ENCODE measurements at places on chromosomes 7 and 10. TPM values are rescaled to one million over a fixed set of nuclear protein-coding genes. Genes with fewer than 3 reads are reported as not detected.

ENO4 gene
- total RNA-seq: not detected

ASAH2 gene
- total RNA-seq: 5.2 TPM

HK1 gene
- total RNA-seq: 123 TPM

DNA sequence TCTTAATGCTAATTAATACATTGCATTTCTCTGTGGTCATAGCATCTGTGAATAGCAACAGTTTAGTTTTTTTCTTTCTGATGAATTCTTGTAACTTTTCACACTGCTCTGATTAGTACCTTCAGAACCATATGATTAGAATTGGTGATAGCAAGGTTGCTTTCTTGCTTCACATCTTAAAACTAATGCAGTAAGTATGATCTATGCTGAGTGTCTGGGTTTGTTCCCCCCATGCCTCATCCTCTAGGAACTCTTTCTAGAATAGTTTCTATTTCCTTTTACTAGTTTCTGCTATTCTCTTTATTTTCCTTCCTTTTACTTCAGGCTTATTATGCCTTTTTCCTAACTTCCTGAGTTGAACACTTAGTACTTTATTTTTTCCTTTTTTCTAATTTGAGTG is 32.4 kb downstream of the TES start:
- DNase-seq: no peak

GRCh38 chr10:77799352-77799751 is 127.2 kb downstream of the DLG5 start:
- no peak for DNase-seq

GRCh38 chr10:13046851-13047528 is 45.5 kb upstream of the CCDC3 start:
- no peak for DNase-seq

ZNF485 gene
- 6.6 TPM for total RNA-seq

GRCh38 chr7:3923307-3923918 is 622.4 kb downstream of the SDK1 start:
- DNase-seq: no peak

GRCh38 chr10:77641788-77642397 is 4.3 kb upstream of the KCNMA1 start:
- DNase-seq: no peak

MKX gene
- 0.08 TPM for total RNA-seq

C10orf95 gene
- 0.28 TPM for total RNA-seq

TAS2R3 gene
- 2.9 TPM for total RNA-seq

GRCh38 chr10:125343118-125343925 is 183.0 kb upstream of the CTBP2 start:
- DNase-seq: no peak

GRCh38 chr7:120079022-120079421 is 194.0 kb upstream of the KCND2 start:
- no peak for DNase-seq

LDB3 gene
- total RNA-seq: not detected

DNA sequence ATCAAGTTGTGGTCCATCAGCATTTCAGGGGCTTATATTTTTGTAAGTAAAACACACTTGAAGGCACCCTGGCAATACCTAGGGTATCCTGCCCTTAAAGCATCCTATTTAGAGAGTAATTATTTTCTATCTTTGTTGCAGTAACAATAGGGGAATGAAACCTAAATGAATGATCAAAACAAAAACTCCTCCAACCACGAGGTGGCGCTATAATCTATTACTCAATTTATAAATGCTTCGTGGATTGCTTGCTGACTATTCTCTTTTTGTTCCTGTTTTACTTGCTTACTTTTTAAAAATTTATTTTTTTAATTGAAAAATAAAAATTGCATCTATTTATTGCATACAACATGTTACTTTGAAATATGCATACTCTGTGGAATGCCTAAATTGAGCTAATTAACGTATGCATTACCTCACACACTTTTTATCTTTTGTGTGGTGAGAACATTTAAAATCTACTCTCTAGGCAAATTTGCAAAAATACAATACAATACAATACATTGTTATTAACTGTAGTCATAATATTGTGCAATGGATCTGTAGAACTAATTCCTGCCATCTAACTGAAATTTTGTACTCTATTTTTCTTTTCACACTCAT is 147.7 kb upstream of the BMPER start:
- DNase-seq: no peak

- DNase-seq: no peak
Observed at GRCh38 chr10:10886861-10887531, 130.7 kb upstream of the CELF2 start.

DNA sequence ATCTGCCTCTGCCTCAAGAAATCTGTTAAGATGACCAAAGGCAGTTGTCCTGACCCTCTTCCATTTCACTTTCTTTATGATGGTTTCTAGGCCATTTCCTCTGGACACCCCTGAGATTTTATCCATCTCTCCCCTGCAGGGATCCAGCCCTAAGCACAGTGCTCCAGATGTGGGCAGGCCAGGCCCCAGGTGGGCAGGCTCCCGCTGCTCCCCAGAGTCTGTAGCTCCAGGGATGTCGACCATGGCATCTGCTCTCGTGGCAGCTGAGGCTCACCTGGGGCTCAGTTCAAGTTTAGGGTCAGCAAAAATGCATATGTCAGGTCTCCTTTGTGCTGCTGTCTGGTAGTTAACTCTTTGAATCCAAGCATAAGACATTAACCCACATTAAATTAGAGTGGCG is 11.8 kb downstream of the CEP41 start:
- DNase-seq: no peak

LMBR1 gene
- total RNA-seq: 73.2 TPM

DNA sequence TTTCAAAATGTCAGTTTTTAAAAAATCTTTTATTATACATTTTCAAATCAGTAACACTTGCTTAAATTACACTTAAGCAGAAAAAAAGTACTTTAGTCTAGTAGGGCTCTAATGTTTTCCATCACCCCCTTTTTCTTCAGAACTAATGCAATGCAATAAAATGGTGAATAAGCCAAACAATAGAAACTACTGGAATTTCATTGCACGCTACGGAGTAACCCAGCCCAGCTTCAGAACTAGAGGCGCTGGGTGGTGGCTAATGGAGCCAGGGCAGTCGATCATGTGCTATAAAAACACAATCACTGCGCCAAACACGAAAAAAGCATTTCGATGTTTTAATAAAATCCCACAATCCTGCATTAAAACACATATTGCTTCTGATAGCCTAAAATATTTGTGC is 59.9 kb upstream of the ODAD2 start:
- no peak for DNase-seq

POLR2J2 gene
- total RNA-seq: 20.8 TPM

C1GALT1 gene
- 48.8 TPM for total RNA-seq

DNA sequence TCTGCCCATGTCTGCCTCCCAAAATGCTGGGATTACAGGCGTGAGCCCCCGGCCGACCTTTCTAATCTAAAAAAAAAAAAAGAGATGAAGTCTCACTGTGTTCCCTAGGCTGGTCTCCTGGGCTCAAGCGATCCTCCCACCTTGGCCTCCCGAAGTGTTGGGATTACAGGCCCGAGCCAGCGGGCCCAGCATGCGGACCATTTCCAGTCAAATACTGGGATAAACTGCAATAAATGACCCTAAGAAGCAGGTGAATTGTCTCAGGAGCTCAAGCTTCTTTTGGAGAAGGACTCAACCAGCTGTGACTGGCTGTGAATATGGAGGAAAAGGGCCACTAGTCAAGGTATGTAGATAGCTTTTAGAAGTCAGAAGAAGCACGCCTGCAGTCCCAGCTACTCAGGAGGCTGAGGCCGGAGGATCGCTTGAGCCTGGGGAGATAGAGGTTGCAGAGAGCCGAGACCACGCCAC is 550 bp upstream of the CREM start:
- no peak for DNase-seq

EPO gene
- 0.22 TPM for total RNA-seq

GRCh38 chr7:55887821-55888247 is 578 bp downstream of the ZNF713 start:
- DNase-seq: no peak

DNA sequence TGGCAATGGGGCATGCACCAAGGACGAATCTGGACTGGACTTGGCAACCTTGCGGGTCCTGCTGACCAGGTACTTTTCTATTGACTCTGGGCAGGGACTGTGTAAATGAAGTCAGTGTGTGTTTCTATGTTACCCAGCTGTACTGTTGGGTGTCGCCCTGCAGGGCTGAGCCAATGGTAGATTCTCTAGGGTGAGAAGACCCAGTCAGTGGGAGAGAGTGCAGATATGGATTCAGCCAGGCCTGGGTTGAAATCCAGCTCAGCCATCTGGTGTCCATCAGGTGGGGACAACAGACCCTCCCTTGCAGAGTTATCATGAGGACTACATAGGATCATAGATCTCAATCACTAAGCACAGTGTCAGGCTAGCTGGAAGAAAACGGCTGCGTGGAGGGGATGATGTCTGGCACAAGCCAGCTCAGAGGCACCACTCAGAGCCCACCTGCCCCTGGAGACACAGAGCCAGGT is 4.9 kb upstream of the PPIF start:
- DNase-seq: peak; percentile 15

DNA sequence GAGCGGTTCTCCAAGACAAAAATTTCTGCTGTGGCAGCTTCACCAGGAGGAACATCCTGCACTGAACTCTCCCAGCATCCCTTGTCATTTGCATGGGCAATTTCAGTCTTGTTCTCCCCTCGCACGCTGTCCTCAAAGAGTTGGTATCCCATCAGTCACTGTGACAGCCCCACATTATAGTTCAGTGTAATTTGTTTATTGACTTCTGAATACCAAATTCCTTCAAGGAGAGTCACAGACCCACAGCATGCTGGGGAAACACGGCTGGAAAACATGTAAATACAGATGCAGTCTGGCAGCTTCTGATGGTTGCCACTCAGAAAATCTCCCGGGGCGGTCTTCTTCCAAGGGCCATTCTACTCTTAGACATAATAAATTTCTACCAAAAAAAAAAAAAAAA is 151.0 kb upstream of the NEBL start:
- no peak for DNase-seq

DNA sequence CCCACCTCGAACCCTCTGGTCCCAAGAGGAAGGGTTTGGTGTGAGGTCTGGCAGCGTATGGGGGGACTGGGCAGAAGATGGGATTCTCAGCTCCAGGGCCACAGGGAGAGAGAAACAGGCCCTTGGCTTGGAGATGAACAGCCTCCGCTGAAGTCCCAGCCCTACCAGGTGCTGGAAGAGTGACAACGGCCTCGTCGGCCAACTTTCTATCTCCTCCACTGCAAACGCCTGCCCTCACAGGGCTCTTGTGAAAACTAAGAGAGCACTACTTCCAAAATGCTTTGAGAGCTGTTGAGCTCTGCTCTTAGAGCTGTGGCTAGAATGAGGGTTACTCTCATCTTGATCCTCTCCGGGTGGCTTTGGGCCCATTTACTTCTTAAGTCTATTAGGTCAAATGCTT is 63.5 kb downstream of the AFAP1L2 start:
- no peak for DNase-seq

- no peak for DNase-seq
Observed at GRCh38 chr7:92135052-92135889, 994 bp upstream of the CYP51A1 start.

KCNMA1 gene
- total RNA-seq: 0.54 TPM

- no peak for DNase-seq
Observed at GRCh38 chr7:93530701-93531100, 43.8 kb downstream of the CALCR start.

GRCh38 chr7:4129481-4130122 is 552.5 kb upstream of the FOXK1 start:
- no peak for DNase-seq

- DNase-seq: no peak
Observed at GRCh38 chr10:31291123-31291522, 27.9 kb upstream of the ZEB1 start.

DNA sequence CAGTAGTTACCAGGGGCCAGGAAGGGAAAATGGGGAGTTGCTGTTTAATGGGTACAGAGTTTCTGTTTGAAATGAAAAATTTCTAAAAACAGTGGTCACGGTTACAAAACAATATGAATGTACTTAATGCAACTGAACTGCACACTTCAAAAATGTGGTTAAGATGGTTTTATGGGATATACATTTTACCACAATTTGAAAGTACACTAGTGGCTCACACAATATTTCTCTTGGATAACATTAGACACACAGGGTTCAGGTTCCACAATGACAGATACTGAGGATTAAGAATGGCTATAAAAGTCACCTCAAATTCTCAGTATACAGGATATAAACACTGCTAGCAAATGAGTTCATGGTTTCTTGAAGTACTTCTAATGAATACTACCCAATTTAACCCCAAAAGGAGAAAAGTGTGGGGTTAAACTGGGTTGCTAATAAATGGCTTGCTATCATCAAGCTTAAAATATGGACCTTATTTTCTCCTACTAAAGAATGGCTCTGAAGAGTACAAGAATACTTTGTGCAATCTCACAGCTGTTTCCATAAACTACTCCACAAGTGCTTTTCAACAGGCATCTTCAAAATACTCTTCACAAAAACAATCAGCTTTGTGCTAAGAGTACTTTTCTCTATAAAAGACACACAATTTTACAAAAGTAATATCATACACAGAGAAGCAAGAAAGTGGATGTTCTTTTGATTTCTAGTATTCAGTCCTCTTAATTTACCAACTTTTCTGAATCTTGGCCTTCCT is 92.9 kb downstream of the SRPK2 start:
- no peak for DNase-seq

KAZALD1 gene
- total RNA-seq: not detected
